ENCODE measurements at places on chromosomes 7 and 10. TPM values are rescaled to one million over a fixed set of nuclear protein-coding genes. Genes with fewer than 3 reads are reported as not detected.

DNA sequence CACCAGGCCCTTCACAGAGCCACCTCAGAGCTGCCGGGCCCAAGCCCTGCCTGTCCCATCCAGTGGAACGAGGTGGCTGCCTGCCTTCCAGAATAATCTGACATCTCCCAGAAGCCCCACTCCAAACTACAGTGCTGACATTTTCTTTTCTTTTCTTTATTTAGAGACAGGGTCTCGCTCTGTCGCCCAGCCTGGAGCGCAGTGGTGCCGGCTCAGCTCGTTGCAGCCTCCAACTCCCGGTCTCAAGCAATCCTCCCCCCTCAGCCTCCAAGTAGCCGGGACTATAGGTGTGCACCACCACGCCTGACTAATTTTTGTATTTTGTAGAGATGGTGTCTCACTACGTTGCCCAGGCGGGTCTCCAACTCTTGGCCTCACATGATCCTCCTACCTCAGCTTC, 346 bp downstream of the TMEM270 start:
- no peak overlapping the region for H3K27ac ChIP-seq

Gene AGBL3
- 4.3 TPM for total RNA-seq

DNA sequence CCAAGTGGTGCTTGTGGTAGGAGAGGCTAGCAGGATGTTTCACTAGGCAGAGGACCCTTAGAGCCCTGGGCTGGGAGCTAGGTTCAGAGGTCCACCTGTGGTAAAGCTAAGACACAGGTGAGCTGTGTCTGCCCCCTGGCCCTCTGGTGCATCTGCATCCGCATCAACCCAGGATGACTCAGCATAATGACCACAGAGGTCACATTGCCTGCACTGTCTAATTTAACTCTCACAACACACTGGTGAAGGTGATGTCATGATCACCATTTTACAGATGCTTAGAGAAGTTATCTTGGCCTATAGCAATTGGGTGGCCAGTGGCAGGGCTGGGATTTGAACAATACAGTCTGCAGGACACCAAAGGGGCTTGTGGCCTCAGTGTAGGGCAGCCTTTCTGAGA, 33.1 kb downstream of the HABP2 start:
- H3K27ac ChIP-seq = no peak overlapping the region
- H3K4me1 ChIP-seq = no peaks in the 10 kb centered on the region
- H3K27me3 ChIP-seq = no peaks in the 10 kb centered on the region
- DNase-seq = no peak
- no peak overlapping the region for H3K4me3 ChIP-seq
- H3K36me3 ChIP-seq = no peaks in the 10 kb centered on the region

DNA sequence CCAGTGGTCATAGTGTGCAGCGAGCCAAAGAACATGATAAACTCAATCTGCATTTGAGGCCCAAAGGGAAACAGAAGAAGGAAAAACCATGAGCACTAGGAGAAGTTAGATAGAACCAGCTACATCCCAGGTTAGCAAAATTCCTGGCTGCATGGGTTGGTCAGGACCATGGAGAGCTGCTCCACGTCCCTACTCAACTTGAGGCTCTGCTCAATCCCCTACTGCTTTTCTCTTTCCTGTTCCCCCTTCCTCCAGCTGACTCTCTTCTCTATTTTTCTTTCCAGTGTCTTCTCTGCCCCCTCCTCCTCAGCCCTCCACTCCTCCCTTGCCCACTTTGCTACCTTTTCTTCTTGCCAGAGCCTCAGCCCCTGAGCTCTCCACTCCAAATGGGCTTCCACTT, 21.9 kb upstream of the VSIR start:
- no peaks in the 10 kb centered on the region for H3K4me1 ChIP-seq
- H3K27me3 ChIP-seq = no peaks in the 10 kb centered on the region
- no peak for DNase-seq
- no peaks in the 10 kb centered on the region for H3K36me3 ChIP-seq
- no peak overlapping the region for H3K4me3 ChIP-seq
- no peak overlapping the region for H3K27ac ChIP-seq

- no peaks in the 10 kb centered on the region for H3K27me3 ChIP-seq
- DNase-seq = no peak
- peaks cover 5% of the 10 kb centered on the region for H3K4me1 ChIP-seq
- no peaks in the 10 kb centered on the region for H3K36me3 ChIP-seq
- no peak overlapping the region for H3K27ac ChIP-seq
Observed at GRCh38 chr10:317271-317769, 182.1 kb downstream of the ZMYND11 start.

- no peak overlapping the region for H3K27ac ChIP-seq
- H3K4me3 ChIP-seq = no peak overlapping the region
- no peaks in the 10 kb centered on the region for H3K36me3 ChIP-seq
Observed at GRCh38 chr10:116984202-116984990, 20.6 kb downstream of the SHTN1 start.

GRCh38 chr7:127699853-127700252, 47.9 kb downstream of the SND1 start:
- no peak overlapping the region for H3K4me3 ChIP-seq
- no peaks in the 10 kb centered on the region for H3K4me1 ChIP-seq
- H3K27ac ChIP-seq = no peak overlapping the region
- no peak for DNase-seq

- no peak overlapping the region for H3K4me3 ChIP-seq
- H3K27me3 ChIP-seq = no peaks in the 10 kb centered on the region
- DNase-seq = no peak
- H3K27ac ChIP-seq = no peak overlapping the region
- H3K36me3 ChIP-seq = no peaks in the 10 kb centered on the region
- H3K4me1 ChIP-seq = no peaks in the 10 kb centered on the region
Observed at GRCh38 chr7:1425292-1426136, 33.8 kb downstream of the MICALL2 start.

DNA sequence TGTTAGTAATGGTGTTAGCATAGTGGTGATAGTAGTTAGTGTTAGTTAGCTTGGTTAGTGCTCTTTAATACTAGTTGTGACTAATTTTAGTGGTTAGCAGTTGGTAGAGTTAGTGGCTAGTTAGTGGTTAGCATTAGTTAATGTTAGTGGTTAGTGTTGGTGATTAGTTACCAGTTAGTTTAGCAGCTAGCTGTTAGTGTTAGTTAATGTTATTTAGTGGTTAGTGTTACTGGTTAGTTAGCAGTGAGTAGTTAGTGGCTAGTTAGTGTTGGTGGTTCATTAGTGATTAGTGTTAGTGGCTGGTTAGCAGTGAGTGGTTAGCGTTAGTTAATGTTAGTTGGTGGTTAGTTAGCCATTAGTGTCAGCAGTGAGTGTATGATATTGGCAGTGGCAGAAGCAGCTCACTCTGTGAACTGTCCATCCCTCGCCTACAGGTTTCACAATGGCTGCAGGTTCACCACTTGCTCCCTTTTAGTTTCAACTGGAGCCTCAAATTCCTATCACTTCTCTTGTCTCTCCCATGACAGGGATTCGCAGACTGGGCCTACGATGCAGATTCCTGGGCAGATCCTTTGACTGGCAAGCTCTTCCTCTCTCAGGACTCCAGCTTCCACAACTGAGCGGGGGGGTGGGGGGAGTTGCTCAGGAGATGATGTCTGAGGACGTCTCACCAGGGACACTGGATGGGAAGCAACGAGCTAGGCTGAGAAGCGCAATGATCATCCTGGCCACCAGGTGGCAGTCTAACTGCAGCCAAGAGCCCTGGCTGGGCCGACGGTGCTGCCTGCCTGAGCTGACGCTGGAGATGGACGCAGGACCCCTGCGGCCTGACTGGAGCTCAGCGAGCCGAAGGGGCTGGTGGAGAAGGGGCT, 19.5 kb downstream of the GHRHR start:
- H3K4me1 ChIP-seq = peaks cover under 1% of the 10 kb centered on the region
- H3K27ac ChIP-seq = no peak overlapping the region
- H3K36me3 ChIP-seq = no peaks in the 10 kb centered on the region
- DNase-seq = peak; percentile 90
- no peak overlapping the region for H3K4me3 ChIP-seq
